Mesenteric fat pad (tissue), 1 donor: ENCODE measurements at places on chromosomes 4 and X. TPM values are rescaled to one million over a fixed set of nuclear protein-coding genes. Genes with fewer than 3 reads are reported as not detected.

Gene ARHGEF6
- 84.1 TPM for total RNA-seq

Gene PNMA3
- 0.22 TPM for total RNA-seq

Gene HCCS
- total RNA-seq, result 25.9 TPM

Gene CLDN22
- not detected for total RNA-seq

Gene PSAPL1
- not detected for total RNA-seq

Gene LEF1
- 3.1 TPM for total RNA-seq

Gene FGFRL1
- 54.1 TPM for total RNA-seq

Gene PRRG1
- total RNA-seq, result 32.4 TPM

Gene CDS1
- 0.29 TPM for total RNA-seq

Gene PCDH7
- total RNA-seq, result 0.93 TPM

Gene EDA2R
- total RNA-seq, result 1.2 TPM

Gene CORIN
- 0.61 TPM for total RNA-seq

Gene ATXN3L
- total RNA-seq, result not detected

Gene CEP44
- 7.9 TPM for total RNA-seq

Gene TMEM185A
- 19.9 TPM for total RNA-seq

Gene NWD2
- 29.0 TPM for total RNA-seq

Gene CXCL8
- 31.5 TPM for total RNA-seq

Gene PPP1R2C
- total RNA-seq, result not detected

Gene XPNPEP2
- 9.6 TPM for total RNA-seq

Gene GPR50
- not detected for total RNA-seq

Gene MAGEH1
- 19.1 TPM for total RNA-seq

Gene CASK
- 30.2 TPM for total RNA-seq

Gene STATH
- not detected for total RNA-seq

Gene PRKG2
- total RNA-seq, result 0.19 TPM

Gene CXCL6
- 0.45 TPM for total RNA-seq

Gene MAGEA2B
- not detected for total RNA-seq

Gene DMD
- total RNA-seq, result 45.5 TPM
